ENCODE measurements at places on chromosomes 12 and 14. TPM values are rescaled to one million over a fixed set of nuclear protein-coding genes. Genes with fewer than 3 reads are reported as not detected.

Gene GOLGA5
- polyA plus RNA-seq: 36.1 TPM

Gene ACVRL1
- 96.1 TPM for polyA plus RNA-seq

Gene PLEKHD1
- 0.14 TPM for polyA plus RNA-seq

Gene HCAR2
- polyA plus RNA-seq: 0.16 TPM

Gene ADCY4
- 48.5 TPM for polyA plus RNA-seq

Gene SYNE3
- 2.6 TPM for polyA plus RNA-seq

Gene SLC24A4
- 0.25 TPM for polyA plus RNA-seq

Gene PPP1R1A
- 3.9 TPM for polyA plus RNA-seq

Gene CINP
- 38.6 TPM for polyA plus RNA-seq

Gene AKAP5
- 3.2 TPM for polyA plus RNA-seq

Gene GPR137C
- polyA plus RNA-seq: 7.4 TPM

Gene CCDC38
- polyA plus RNA-seq: 0.60 TPM

Gene ACYP1
- polyA plus RNA-seq: 57.0 TPM

Gene PTPRR
- 0.21 TPM for polyA plus RNA-seq

Gene FAM186B
- 4.0 TPM for polyA plus RNA-seq

Gene GPRC5D
- 0.69 TPM for polyA plus RNA-seq

Gene RASSF9
- 24.6 TPM for polyA plus RNA-seq

Gene RFX4
- polyA plus RNA-seq: not detected

Gene PRB2
- not detected for polyA plus RNA-seq
